ENCODE measurements at places on chromosomes 12 and 14.

GRCh38 chr14:66850258-66850888 lies 338.9 kb upstream of the GARIN2 start:
- H3K36me3 ChIP-seq = no peaks in the 10 kb centered on the region
- no peaks in the 10 kb centered on the region for H3K27me3 ChIP-seq
- no peak for DNase-seq
- H3K27ac ChIP-seq = no peak overlapping the region
- H3K4me3 ChIP-seq = no peak overlapping the region

- no peak overlapping the region for H3K27ac ChIP-seq
- H3K4me3 ChIP-seq = no peak overlapping the region
- H3K27me3 ChIP-seq = no peaks in the 10 kb centered on the region
- no peaks in the 10 kb centered on the region for H3K36me3 ChIP-seq
- H3K4me1 ChIP-seq = no peaks in the 10 kb centered on the region
- no peak for DNase-seq
These were observed 382.4 kb downstream of the APAF1 start for GRCh38 chr12:99027461-99027860.

GRCh38 chr14:56874375-56874774 lies 64.1 kb upstream of the OTX2 start:
- no peaks in the 10 kb centered on the region for H3K36me3 ChIP-seq
- DNase-seq = peak; percentile 43
- H3K27ac ChIP-seq = no peak overlapping the region
- no peak overlapping the region for H3K4me3 ChIP-seq
- H3K27me3 ChIP-seq = no peaks in the 10 kb centered on the region

GRCh38 chr14:103512701-103513611 lies 9.7 kb downstream of the CKB start:
- no peak for DNase-seq
- 0 out of 2 replicates have a peak, but pooled peaks cover under 1% of the 10 kb centered on the region for H3K36me3 ChIP-seq
- no peaks in the 10 kb centered on the region for H3K4me1 ChIP-seq
- no peak overlapping the region for H3K4me3 ChIP-seq
- H3K27me3 ChIP-seq = no peaks in the 10 kb centered on the region

DNA sequence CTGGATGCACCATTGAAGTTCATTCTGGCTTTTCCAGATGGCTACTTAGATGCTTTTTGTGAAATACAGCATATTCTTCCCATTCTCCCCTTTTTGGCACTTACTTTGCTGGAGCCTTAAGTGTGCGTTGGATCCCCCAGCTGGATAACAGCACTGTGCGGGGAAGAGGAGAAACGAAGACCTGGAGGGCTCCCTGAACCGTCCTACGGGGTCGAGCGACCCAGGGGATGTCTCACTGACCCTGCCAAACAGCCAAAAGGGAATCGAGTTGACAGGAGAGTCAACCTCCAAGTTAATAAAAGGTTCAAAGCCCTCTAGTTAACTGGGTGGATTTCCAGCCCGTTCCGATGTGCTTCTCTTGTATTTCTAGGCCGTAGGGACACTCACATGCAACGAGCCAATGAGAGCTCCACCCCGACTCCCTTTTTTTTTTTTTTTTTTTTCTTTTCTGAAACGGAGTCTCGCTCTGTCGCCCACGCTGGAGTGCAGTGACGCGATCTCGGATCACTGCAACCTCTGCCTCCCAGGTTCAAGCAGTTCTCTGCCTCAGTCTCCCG lies 1.0 kb upstream of the CAMKK2 start:
- no peaks in the 10 kb centered on the region for H3K27me3 ChIP-seq
- H3K4me3 ChIP-seq = peak overlapping the region; percentile 88
- H3K27ac ChIP-seq = no peak overlapping the region
- no peaks in the 10 kb centered on the region for H3K4me1 ChIP-seq
- peak; percentile 47 for DNase-seq
- H3K36me3 ChIP-seq = no peaks in the 10 kb centered on the region

DNA sequence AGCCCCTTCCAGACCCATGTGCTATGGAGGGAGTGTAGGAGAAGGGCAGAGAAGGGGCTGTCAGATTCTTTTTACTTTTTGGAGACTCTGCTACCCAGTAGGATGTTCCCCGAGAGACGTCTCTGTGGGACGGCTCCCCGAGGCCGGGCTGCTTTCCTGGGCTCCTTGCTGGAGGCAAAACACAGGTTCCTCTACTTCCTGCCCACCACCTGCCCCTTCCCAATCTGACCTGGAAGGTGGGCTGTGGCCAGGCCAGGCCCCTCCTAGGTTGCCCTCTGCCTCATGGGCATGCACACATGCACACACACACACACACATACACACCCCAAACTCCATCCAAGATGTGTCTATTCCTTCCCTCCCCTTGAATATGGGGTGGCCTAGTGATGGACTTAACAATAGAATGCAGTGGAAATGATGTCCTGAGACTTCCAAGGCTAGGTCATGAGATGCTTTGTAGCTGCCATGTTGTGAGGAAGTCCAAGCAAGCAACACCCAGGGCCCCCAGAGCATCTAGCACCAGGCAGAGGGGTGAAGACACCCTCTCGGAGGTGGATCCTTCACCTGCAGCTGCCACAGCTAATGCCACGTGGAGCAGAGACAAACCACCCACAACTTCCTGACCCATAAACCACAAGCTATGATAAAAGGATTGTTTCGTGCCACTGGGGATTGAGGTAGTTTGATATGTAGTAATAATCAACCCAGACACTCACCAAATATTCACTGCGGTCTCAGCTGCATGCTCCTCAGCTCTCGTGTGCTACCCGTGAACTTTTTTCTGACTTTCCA lies 1.6 kb upstream of the ASB2 start:
- H3K27me3 ChIP-seq = no peaks in the 10 kb centered on the region
- H3K4me3 ChIP-seq = no peak overlapping the region
- no peak for DNase-seq
- peaks cover 50% of the 10 kb centered on the region for H3K4me1 ChIP-seq
- no peaks in the 10 kb centered on the region for H3K36me3 ChIP-seq

- peaks cover 29% of the 10 kb centered on the region for H3K36me3 ChIP-seq
- no peak overlapping the region for H3K4me3 ChIP-seq
- H3K27ac ChIP-seq = no peak overlapping the region
- no peak for DNase-seq
These were observed 13.7 kb downstream of the COL2A1 start for GRCh38 chr12:47990351-47991105.

GRCh38 chr14:90907178-90907577 lies 90.9 kb upstream of the TTC7B start:
- H3K36me3 ChIP-seq = no peaks in the 10 kb centered on the region
- no peaks in the 10 kb centered on the region for H3K4me1 ChIP-seq
- H3K27ac ChIP-seq = no peak overlapping the region
- no peaks in the 10 kb centered on the region for H3K27me3 ChIP-seq

DNA sequence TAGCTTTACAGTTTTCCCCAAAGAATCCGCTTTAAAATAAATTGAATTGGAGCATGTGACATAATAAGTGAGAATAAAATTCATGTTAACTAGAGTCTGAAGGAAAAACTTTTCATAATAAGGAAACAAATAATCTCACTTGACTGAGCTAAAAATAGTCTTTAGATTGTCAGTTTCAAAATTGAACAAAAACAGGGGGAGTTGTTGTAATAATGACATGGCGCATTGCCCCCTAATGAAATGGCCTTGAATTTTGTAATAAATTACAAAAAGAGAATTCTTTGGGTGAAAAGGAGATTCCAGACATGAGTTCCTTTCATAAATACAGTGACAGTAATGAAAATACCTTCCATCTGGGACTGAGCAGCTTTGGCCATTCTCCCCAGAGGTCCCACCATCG lies 178.6 kb downstream of the EFCAB11 start:
- H3K27ac ChIP-seq = no peak overlapping the region
- DNase-seq = no peak
- no peaks in the 10 kb centered on the region for H3K27me3 ChIP-seq
- no peak overlapping the region for H3K4me3 ChIP-seq

DNA sequence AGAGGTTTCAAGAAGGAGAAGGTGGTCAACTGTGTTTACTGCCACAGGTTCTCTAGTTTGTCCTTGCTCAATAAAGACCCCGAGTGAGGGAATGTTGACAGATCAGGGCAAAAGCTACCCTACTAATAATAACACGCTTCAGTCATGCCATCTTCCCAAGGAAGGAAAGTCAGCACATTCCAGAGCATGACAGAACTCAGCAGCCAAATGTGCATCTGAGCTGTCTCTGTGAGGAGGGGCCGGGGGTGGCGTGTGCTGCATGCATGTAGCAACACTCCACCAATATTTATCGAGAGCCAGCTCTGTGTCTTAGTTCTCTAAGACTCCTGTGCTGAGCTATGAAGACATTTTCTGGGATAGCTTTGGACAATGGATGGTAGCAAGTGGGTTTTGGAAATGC lies 260.4 kb downstream of the DPF3 start:
- no peaks in the 10 kb centered on the region for H3K36me3 ChIP-seq
- no peaks in the 10 kb centered on the region for H3K4me1 ChIP-seq
- no peak for DNase-seq
- no peak overlapping the region for H3K4me3 ChIP-seq
- H3K27me3 ChIP-seq = peaks cover 4% of the 10 kb centered on the region

GRCh38 chr14:30223966-30224365 lies 296.3 kb upstream of the PRKD1 start:
- H3K27me3 ChIP-seq = 0 out of 2 replicates have a peak, but pooled peaks cover 3% of the 10 kb centered on the region
- H3K27ac ChIP-seq = no peak overlapping the region
- no peak for DNase-seq
- no peaks in the 10 kb centered on the region for H3K36me3 ChIP-seq
- no peaks in the 10 kb centered on the region for H3K4me1 ChIP-seq

GRCh38 chr14:94227029-94227428 lies 52.9 kb downstream of the PPP4R4 start:
- no peak overlapping the region for H3K27ac ChIP-seq
- DNase-seq = no peak
- no peaks in the 10 kb centered on the region for H3K27me3 ChIP-seq
- no peak overlapping the region for H3K4me3 ChIP-seq
- no peaks in the 10 kb centered on the region for H3K4me1 ChIP-seq
- H3K36me3 ChIP-seq = peaks cover 26% of the 10 kb centered on the region

DNA sequence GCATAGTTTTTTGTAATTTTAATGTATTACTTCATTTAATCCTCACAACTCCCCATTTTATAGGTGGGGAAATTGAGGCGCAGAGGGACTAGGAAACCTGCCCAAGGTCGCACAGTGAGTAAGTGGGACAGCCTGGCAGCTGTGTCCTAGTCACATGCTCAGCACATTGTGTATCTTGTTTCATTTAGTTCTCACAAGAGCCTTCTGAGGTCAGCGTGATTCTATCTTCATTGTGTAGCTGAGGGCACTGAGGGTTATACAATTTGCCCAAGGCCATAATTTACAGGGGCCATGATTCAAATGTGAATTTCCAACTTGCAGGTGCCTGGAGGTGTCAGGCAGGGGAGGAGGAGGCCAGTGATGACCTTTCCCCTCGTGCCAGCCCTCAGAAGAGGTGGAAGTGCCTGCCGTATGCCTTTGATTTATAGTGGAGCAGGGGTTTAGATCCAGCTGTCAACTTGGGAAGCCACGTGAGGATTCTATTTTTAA lies 30.3 kb upstream of the SMOC1 start:
- no peaks in the 10 kb centered on the region for H3K27me3 ChIP-seq
- peak; percentile 38 for DNase-seq
- H3K4me1 ChIP-seq = peaks cover 22% of the 10 kb centered on the region
- H3K4me3 ChIP-seq = no peak overlapping the region
- no peaks in the 10 kb centered on the region for H3K36me3 ChIP-seq

GRCh38 chr12:92270521-92270920 lies 124.9 kb upstream of the BTG1 start:
- no peaks in the 10 kb centered on the region for H3K36me3 ChIP-seq
- no peaks in the 10 kb centered on the region for H3K27me3 ChIP-seq
- H3K4me1 ChIP-seq = no peaks in the 10 kb centered on the region

GRCh38 chr12:3789838-3790237 lies 36.9 kb upstream of the CRACR2A start:
- H3K27ac ChIP-seq = no peak overlapping the region
- H3K4me3 ChIP-seq = no peak overlapping the region
- no peaks in the 10 kb centered on the region for H3K36me3 ChIP-seq
- no peaks in the 10 kb centered on the region for H3K4me1 ChIP-seq

GRCh38 chr12:91991399-91992187 lies 154.1 kb downstream of the BTG1 start:
- H3K36me3 ChIP-seq = no peaks in the 10 kb centered on the region
- H3K27ac ChIP-seq = no peak overlapping the region
- H3K4me3 ChIP-seq = no peak overlapping the region
- H3K4me1 ChIP-seq = no peaks in the 10 kb centered on the region
- H3K27me3 ChIP-seq = no peaks in the 10 kb centered on the region

DNA sequence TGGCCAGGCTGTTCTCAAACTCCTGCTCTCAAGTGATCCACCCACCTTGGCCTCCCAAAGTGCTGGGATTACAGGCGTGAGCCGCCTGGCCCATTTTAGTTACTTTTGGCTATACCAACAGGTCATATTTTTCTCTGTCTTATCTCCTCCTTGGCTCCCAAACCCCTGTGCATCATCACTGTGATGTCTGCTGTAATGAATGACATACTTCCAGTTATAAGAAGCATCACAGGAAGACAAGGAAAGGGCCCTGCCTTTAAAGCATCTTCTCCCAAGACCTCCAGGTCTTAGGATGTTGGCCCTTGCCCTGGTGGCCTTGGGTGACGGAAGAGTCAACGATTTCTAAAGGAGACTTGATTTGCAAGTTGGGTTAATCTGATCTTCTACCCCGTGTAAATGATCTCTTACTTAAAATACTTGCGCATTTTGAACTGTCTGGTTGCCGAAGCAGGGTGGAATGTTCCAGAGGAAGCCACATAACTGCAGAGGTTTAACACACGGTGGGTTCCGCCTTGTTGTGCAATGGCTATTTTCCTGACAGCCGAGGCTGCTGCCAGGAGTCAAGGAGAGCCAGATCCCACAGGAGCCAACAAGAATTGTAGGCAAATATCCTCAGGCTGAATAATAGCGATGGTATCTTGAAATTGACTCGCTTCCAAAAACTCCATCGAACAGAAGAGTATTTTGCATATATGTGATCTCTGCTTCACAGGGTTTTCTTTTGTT lies 55.7 kb upstream of the PLXNC1 start:
- H3K27ac ChIP-seq = no peak overlapping the region
- no peak overlapping the region for H3K4me3 ChIP-seq
- H3K36me3 ChIP-seq = no peaks in the 10 kb centered on the region
- no peak for DNase-seq

- no peaks in the 10 kb centered on the region for H3K27me3 ChIP-seq
- no peak overlapping the region for H3K27ac ChIP-seq
- no peaks in the 10 kb centered on the region for H3K36me3 ChIP-seq
- no peak for DNase-seq
- no peaks in the 10 kb centered on the region for H3K4me1 ChIP-seq
- no peak overlapping the region for H3K4me3 ChIP-seq
These were observed 4.3 kb upstream of the BCDIN3D start for GRCh38 chr12:49847161-49847560.

GRCh38 chr12:115204957-115205754 lies 521.2 kb upstream of the TBX3 start:
- no peaks in the 10 kb centered on the region for H3K36me3 ChIP-seq
- no peak for DNase-seq
- peaks cover 17% of the 10 kb centered on the region for H3K4me1 ChIP-seq
- H3K27me3 ChIP-seq = no peaks in the 10 kb centered on the region
- no peak overlapping the region for H3K4me3 ChIP-seq

GRCh38 chr14:47778631-47779030 lies 103.2 kb upstream of the MDGA2 start:
- H3K36me3 ChIP-seq = no peaks in the 10 kb centered on the region
- no peaks in the 10 kb centered on the region for H3K27me3 ChIP-seq
- no peak overlapping the region for H3K27ac ChIP-seq
- H3K4me3 ChIP-seq = no peak overlapping the region
- DNase-seq = no peak
